NCI-H1092 treated with DMSO at 0.1 percent for 48 hours (cell line): ENCODE measurements at places on chromosomes 2 and 18.

- DNase-seq = no peak
Observed at GRCh38 chr2:187956906-187957534, 334.7 kb upstream of the GULP1 start.

- no peak for DNase-seq
Observed at GRCh38 chr2:109555346-109555900, 58.3 kb downstream of the SEPTIN10 start.

GRCh38 chr2:56713978-56714377 is 530.2 kb downstream of the CCDC85A start:
- no peak for DNase-seq

DNA sequence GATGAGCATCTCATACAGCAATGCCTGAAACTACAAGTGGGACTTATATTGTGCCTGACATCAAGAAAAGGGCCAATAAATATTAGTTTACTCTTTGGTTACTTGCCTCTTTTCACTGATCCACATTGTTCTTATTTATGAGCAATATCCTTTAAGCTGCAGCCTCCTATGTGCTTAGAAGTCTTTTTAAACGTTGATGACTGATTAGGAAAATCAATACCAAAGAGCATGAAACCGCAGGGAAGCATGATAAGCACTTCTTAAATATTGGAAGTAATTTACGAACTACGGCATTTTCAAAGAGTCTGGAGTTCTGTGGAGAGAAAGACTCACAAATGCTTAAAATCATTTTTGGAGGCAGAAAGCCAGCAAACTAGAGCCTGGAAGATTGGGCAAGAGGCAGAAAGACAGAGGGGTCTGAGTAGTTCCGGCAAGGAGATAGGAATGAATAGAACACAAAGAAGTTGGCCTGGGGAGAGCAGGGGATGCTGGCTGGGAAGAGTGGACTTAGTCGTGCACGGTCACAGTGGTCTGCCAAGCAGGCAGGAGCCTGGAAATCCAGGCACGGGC is 122.6 kb upstream of the NOSTRIN start:
- no peak for DNase-seq

DNA sequence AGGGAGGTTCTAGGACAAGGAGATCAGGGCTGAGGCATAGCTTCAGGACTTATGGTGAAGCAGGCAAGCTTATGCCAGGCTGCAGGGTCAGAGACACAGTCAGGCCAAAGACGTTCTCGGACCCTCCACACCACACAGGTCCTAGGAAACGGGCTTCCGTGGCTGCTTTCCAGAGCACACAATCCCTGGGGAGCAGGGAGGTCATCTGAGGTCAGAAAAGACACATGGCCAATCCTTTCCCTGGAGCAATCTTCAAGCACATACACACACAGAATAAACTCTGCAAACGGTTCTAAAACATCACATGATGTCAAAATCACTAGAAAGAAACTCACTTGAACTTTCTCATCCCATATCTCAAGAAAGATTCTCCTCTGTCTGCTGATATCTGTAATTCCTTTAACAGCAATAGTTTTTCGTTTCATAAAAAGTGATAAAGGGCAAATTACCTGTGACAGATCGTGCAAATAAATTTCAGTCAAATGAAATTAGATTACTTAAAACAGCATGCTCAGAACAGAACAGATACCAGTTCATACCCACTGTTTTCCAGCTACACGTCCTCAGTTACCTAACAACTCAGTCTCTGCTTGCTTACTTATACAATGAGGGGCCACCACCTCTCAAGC is 63.9 kb downstream of the MBOAT2 start:
- no peak for DNase-seq

- no peak for DNase-seq
Observed at GRCh38 chr2:173898996-173899395, 66.2 kb downstream of the SP3 start.

DNA sequence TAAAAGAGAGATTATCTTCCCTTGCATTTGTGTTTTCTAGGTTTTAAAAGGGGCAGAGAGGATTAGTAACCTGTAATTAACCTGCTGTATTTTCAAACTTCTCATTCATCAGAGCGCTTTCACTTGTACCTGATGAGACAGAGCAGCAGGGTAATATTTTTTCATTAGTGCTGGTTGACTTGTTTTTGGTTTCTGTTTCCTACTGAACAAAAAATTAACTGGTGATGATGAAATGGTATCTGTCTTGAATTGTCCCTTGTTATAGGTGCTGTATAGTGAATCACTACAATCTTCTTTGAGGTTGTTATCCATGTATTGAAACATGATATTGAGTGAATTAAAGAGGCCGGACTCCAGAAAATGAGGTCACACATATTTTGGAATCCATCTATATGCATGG is 37.9 kb downstream of the CDH20 start:
- no peak for DNase-seq

GRCh38 chr2:172433144-172433543 is 5.8 kb downstream of the ITGA6 start:
- DNase-seq = no peak

DNA sequence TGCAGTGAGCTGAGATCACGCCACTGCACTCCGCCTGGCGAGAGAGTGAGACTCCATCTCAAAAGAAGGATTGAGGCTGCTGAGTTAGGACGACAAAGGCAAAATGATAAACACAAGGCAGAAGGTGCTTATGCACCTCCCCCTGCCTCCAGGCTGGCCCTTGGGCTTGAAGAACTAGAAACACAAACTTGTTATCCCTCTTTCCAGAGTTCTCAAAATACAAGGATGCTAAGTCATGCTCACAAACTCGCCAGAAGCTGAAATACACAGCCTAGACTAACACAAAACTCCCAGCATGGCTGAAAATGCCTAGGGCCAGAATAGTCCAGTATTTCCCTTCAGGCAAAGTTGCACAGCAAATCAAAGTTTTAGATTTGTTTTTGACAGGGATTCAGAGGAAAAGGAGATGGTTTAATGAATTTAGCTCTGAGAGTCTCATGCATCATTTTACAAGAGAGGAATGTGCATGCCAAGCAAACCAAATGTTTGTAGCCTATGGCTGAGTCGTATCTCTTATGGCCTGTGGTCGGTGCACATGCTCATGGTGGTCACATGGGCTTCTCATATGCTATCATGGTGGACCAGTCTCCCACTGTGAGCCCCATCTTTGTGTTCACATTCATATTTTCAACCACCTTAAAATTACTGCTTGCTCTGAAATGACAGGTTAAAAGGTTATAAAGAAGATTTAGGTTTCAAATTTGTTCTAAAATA is 16.2 kb upstream of the MREG start:
- DNase-seq = no peak

- no peak for DNase-seq
Observed at GRCh38 chr18:45889419-45890064, 64.1 kb downstream of the SIGLEC15 start.

GRCh38 chr2:212536817-212537725 is 1.5 kb downstream of the ERBB4 start:
- no peak for DNase-seq

DNA sequence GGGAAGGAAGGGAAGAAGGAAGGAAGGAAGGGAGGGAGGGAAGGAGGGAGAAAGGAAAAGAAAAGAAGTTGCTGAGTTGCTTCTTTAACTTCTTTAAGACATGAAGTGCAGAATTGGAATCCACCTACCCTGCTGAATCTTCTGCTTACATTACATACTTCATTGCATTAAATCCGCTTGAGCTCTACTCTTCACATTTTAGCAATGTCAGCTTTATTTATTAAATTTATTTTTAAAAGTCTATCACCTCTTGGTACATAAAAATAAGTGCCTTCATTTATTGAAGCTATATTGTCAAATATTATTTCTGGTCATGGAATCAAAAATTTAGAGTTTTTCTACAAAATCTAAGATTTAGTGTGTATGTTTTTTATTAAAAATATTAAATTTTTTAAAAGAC is 284.6 kb downstream of the CCDC102B start:
- no peak for DNase-seq
